ENCODE measurements at places on chromosomes 6 and 20. TPM values are rescaled to one million over a fixed set of nuclear protein-coding genes. Genes with fewer than 3 reads are reported as not detected.

DNA sequence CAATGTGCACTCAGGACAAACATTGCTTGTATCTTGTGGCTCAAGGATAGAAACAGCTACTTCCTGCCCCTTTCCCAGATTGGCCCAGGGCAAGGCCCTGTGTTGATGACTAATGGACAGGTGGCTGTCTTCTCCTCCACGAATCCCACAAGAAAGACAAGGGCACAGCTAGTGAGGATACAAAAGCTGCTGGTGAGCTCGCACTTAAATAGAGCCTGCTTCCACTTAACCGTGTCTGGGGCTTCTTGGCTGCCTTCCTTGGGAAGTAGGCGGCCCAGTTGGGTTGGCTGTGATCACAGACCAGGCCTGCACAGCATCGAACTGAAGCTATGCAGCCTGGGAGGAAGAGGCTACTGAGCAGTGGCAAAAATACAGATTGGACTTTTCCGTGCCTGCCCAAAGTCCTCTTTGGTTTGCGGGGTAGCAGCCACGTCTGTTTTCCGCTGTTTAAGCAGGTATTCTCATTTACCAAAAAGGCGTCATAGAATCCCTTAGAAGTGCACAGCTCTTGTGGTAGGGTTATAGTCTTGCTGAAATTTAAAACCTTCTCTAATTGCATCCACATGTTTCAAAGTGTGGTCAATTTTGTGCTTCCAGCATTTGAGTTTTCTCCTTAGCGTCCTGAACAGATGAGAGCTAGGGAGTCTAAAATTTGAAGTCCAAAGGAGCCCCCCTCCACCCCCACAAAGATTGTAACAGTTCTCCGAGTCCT lies 23.0 kb upstream of the NAA20 start:
- DNase-seq, result peak; percentile 76
- peak overlapping the region; percentile 93 for H3K27ac ChIP-seq
- H3K36me3 ChIP-seq, result peaks cover 39% of the 10 kb centered on the region
- no peak overlapping the region for H3K4me3 ChIP-seq
- H3K4me1 ChIP-seq, result peaks cover 28% of the 10 kb centered on the region

- H3K4me3 ChIP-seq, result no peak overlapping the region
- H3K36me3 ChIP-seq, result no peaks in the 10 kb centered on the region
- H3K27me3 ChIP-seq, result no peaks in the 10 kb centered on the region
- H3K27ac ChIP-seq, result no peak overlapping the region
- no peak for DNase-seq
Observed at GRCh38 chr6:127434651-127435050, 24.5 kb downstream of the KIAA0408 start.

- no peaks in the 10 kb centered on the region for H3K27me3 ChIP-seq
- DNase-seq, result no peak
- no peak overlapping the region for H3K27ac ChIP-seq
- H3K4me1 ChIP-seq, result peaks cover 5% of the 10 kb centered on the region
- no peak overlapping the region for H3K4me3 ChIP-seq
Observed at GRCh38 chr20:38937978-38938473, 11.8 kb downstream of the FAM83D start.

DNA sequence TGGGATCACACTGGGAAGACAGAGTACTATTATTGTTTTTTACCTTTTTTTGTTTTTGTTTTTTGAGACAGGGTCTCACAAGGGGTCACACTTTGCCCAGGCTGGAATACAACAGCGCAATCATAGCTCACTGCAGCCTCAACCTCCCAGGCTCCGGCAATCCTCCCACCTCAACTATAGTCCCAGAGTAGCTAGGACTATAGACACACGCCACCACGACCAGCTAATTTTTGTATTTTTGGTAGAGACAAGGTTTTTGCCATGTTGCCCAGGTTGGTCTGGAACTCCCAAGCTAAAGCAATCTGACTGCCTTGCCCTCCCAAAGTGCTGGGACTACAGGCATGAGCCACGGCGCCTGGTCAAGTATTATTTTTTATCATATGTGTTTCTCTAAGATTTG lies 81.0 kb downstream of the ZMYND8 start:
- H3K4me3 ChIP-seq, result no peak overlapping the region
- peaks cover 26% of the 10 kb centered on the region for H3K4me1 ChIP-seq
- H3K27me3 ChIP-seq, result no peaks in the 10 kb centered on the region
- H3K36me3 ChIP-seq, result peaks cover 17% of the 10 kb centered on the region
- DNase-seq, result no peak
- peak overlapping the region; percentile 90 for H3K27ac ChIP-seq

DNA sequence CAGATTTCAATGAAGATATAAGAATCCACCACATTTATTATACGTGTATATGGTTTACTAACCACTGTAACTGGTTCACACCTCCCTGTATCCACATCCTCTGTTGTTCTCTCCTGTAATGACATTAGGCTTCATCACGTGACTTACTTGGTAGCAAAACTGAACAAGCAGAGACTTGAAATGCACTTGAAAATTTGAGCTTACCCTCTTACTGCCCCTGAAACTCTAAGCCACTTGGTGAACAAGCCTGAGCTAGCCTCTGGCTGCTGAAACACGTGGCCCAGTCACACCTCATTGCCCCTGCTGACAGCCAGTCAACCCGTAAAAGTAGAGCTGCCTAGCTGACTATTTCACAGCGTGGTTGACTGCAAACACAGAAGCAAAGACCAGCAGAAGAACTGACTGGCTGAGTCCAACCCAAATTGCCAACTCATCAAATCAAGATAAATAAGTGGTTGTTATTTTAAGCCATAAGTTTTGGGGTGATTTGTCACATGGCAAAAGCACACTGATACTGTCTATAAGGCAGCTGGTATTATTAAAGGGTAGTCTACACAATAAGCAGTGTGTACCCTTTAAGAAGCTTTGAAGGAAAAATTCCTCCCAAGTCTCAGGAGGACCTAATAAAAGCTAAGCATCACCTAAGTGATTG lies 109.0 kb downstream of the RALGAPA2 start:
- peaks cover 1% of the 10 kb centered on the region for H3K36me3 ChIP-seq
- no peak overlapping the region for H3K4me3 ChIP-seq
- H3K4me1 ChIP-seq, result no peaks in the 10 kb centered on the region
- no peaks in the 10 kb centered on the region for H3K27me3 ChIP-seq
- DNase-seq, result no peak

GRCh38 chr6:160201061-160201460 lies 57.6 kb downstream of the SLC22A2 start:
- H3K4me1 ChIP-seq, result no peaks in the 10 kb centered on the region
- H3K4me3 ChIP-seq, result no peak overlapping the region
- no peak for DNase-seq
- H3K36me3 ChIP-seq, result no peaks in the 10 kb centered on the region
- H3K27ac ChIP-seq, result no peak overlapping the region

DNA sequence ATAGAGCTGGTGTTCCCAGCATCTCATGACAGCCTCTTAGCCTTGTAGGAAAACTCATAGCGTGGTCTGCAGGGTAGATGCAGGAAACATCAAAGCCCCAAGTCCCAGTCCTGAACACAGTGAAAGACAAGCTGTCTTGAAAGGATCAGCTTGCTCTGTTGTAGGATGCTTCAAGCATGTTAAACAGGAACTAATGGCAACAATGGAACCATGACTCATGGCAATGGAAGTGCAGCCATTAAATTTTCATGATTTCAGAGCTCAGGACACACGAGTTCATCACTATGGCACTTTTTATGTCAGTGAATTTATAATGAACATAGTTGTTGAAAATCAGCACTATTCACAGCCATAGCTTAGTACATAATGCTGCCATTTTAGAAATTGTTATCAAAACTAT lies 367.7 kb downstream of the KIF16B start:
- H3K27ac ChIP-seq, result no peak overlapping the region
- H3K4me3 ChIP-seq, result no peak overlapping the region
- H3K36me3 ChIP-seq, result no peaks in the 10 kb centered on the region
- no peak for DNase-seq
- no peaks in the 10 kb centered on the region for H3K4me1 ChIP-seq

GRCh38 chr6:45196121-45196520 lies 132.0 kb upstream of the RUNX2 start:
- H3K27me3 ChIP-seq, result no peaks in the 10 kb centered on the region
- H3K4me3 ChIP-seq, result no peak overlapping the region
- H3K27ac ChIP-seq, result no peak overlapping the region
- H3K4me1 ChIP-seq, result no peaks in the 10 kb centered on the region
- no peaks in the 10 kb centered on the region for H3K36me3 ChIP-seq

GRCh38 chr6:15473741-15474161 lies 189.1 kb downstream of the DTNBP1 start:
- H3K27me3 ChIP-seq, result no peaks in the 10 kb centered on the region
- peaks cover 22% of the 10 kb centered on the region for H3K36me3 ChIP-seq
- peaks cover 31% of the 10 kb centered on the region for H3K4me1 ChIP-seq
- H3K4me3 ChIP-seq, result no peak overlapping the region

DNA sequence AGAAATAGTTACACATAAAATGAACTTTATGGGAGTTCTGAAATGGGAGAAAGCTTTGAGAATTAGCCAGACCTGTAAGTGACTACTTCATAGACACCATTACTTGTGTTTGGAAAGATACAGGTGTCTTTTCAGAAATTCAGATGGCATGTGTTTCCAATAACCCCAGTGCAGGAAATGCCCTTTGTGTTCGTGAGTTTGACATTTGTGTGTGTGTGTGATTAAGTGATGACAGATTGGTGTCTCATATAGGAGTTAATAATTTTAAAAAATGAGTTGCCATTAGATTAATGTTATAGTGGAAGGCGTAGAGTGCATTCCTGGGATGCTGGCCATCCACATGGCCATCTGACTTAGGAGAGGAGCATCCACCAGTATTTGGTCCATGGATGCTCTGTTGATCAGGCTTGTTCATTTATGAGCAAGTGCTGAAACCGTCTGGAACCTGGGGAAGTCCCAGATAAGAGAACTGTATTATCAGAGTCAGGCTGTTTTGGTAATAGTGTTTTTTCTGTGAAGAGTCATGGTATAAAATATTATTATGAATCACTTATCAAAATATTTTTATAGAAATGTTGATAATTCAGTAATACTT lies 3.1 kb downstream of the STK4 start:
- peaks cover 10% of the 10 kb centered on the region for H3K36me3 ChIP-seq
- H3K4me1 ChIP-seq, result peaks cover 8% of the 10 kb centered on the region
- no peak overlapping the region for H3K4me3 ChIP-seq
- no peak overlapping the region for H3K27ac ChIP-seq
- DNase-seq, result no peak

- H3K4me3 ChIP-seq, result no peak overlapping the region
- no peaks in the 10 kb centered on the region for H3K36me3 ChIP-seq
- H3K27ac ChIP-seq, result peak overlapping the region; percentile 91
- no peaks in the 10 kb centered on the region for H3K27me3 ChIP-seq
- peaks cover 8% of the 10 kb centered on the region for H3K4me1 ChIP-seq
Observed at GRCh38 chr6:134821928-134822864, 127.7 kb downstream of the ALDH8A1 start.

GRCh38 chr6:123263981-123264380 lies 267.9 kb downstream of the CLVS2 start:
- no peaks in the 10 kb centered on the region for H3K27me3 ChIP-seq
- no peaks in the 10 kb centered on the region for H3K4me1 ChIP-seq
- no peak overlapping the region for H3K4me3 ChIP-seq

- H3K36me3 ChIP-seq, result no peaks in the 10 kb centered on the region
- H3K4me3 ChIP-seq, result no peak overlapping the region
- no peak for DNase-seq
- no peak overlapping the region for H3K27ac ChIP-seq
Observed at GRCh38 chr20:17372806-17373440, 146.1 kb downstream of the PCSK2 start.

GRCh38 chr6:169371344-169372127 lies 117.9 kb upstream of the THBS2 start:
- H3K27ac ChIP-seq, result no peak overlapping the region
- H3K4me3 ChIP-seq, result no peak overlapping the region
- peak; percentile 16 for DNase-seq
- H3K36me3 ChIP-seq, result no peaks in the 10 kb centered on the region

GRCh38 chr6:125871365-125871764 lies 80.6 kb downstream of the NCOA7 start:
- H3K27ac ChIP-seq, result no peak overlapping the region
- peaks cover 2% of the 10 kb centered on the region for H3K36me3 ChIP-seq

- no peak overlapping the region for H3K27ac ChIP-seq
- H3K36me3 ChIP-seq, result no peaks in the 10 kb centered on the region
- no peaks in the 10 kb centered on the region for H3K27me3 ChIP-seq
- H3K4me3 ChIP-seq, result no peak overlapping the region
- no peaks in the 10 kb centered on the region for H3K4me1 ChIP-seq
Observed at GRCh38 chr6:139483079-139483478, 108.6 kb upstream of the CITED2 start.

GRCh38 chr6:121726596-121726995 lies 291.1 kb downstream of the GJA1 start:
- no peaks in the 10 kb centered on the region for H3K27me3 ChIP-seq
- H3K4me3 ChIP-seq, result no peak overlapping the region
- H3K27ac ChIP-seq, result no peak overlapping the region
- peak; percentile 0 for DNase-seq
- H3K4me1 ChIP-seq, result no peaks in the 10 kb centered on the region
- no peaks in the 10 kb centered on the region for H3K36me3 ChIP-seq

GRCh38 chr20:9145142-9145541 lies 76.3 kb downstream of the PLCB4 start:
- H3K4me1 ChIP-seq, result peaks cover 10% of the 10 kb centered on the region
- H3K36me3 ChIP-seq, result no peaks in the 10 kb centered on the region
- H3K4me3 ChIP-seq, result no peak overlapping the region
- H3K27me3 ChIP-seq, result no peaks in the 10 kb centered on the region
- H3K27ac ChIP-seq, result no peak overlapping the region

GRCh38 chr6:38730140-38730862 lies 15.2 kb downstream of the DNAH8 start:
- H3K27me3 ChIP-seq, result no peaks in the 10 kb centered on the region
- H3K36me3 ChIP-seq, result no peaks in the 10 kb centered on the region

DNA sequence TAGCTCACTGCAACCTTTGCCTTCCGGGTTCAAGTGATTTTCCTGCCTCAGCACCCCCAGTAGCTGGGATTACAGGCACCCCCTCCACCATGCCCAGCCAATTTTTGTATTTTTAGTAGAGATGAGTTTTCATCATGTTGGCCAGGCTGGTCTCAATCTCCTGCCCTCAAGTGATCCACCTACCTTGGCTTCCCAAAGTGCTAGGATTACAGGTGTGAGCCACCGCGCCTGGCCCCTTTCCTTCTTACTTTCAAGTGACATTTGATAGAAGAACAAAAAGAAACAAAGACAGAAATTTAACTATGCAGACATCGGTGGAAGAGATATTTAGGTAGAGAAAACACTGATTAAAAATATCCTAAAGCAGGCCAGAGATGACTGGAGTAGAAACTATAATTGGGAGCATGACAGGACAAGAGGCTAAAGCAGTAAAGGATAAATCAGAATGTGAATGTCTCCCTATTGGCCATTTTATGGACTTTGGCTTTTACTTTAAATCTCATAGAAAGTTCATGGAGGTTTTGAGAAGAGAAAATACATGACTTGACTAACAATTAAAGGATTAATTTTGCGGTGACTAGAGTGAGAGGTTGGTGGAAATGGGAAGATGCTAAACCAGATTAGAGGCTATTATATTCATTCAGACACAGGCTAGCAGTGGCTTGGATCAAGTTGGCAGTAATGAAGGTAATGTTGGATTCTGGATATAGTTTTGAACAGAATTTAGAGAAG lies 2.2 kb upstream of the EYS start:
- H3K4me1 ChIP-seq, result no peaks in the 10 kb centered on the region
- H3K27ac ChIP-seq, result no peak overlapping the region
- H3K4me3 ChIP-seq, result no peak overlapping the region
- H3K27me3 ChIP-seq, result no peaks in the 10 kb centered on the region

FRK gene
- total RNA-seq, result under 0.01 TPM

ENPP1 gene
- total RNA-seq, result 38.9 TPM

NNAT gene
- total RNA-seq, result 2.8 TPM

POLR3F gene
- 5.7 TPM for total RNA-seq

GSTA2 gene
- not detected for total RNA-seq

AGPAT1 gene
- 27.2 TPM for total RNA-seq

IRAK1BP1 gene
- 1.9 TPM for total RNA-seq

PNLDC1 gene
- not detected for total RNA-seq

THBS2 gene
- total RNA-seq, result 101 TPM

ENPP5 gene
- under 0.01 TPM for total RNA-seq
